ENCODE measurements at places on chromosomes 7 and 10. TPM values are rescaled to one million over a fixed set of nuclear protein-coding genes. Genes with fewer than 3 reads are reported as not detected.
A peak's percentile ranks its signal among the peaks of the same experiment; 100 is the strongest.

DNA sequence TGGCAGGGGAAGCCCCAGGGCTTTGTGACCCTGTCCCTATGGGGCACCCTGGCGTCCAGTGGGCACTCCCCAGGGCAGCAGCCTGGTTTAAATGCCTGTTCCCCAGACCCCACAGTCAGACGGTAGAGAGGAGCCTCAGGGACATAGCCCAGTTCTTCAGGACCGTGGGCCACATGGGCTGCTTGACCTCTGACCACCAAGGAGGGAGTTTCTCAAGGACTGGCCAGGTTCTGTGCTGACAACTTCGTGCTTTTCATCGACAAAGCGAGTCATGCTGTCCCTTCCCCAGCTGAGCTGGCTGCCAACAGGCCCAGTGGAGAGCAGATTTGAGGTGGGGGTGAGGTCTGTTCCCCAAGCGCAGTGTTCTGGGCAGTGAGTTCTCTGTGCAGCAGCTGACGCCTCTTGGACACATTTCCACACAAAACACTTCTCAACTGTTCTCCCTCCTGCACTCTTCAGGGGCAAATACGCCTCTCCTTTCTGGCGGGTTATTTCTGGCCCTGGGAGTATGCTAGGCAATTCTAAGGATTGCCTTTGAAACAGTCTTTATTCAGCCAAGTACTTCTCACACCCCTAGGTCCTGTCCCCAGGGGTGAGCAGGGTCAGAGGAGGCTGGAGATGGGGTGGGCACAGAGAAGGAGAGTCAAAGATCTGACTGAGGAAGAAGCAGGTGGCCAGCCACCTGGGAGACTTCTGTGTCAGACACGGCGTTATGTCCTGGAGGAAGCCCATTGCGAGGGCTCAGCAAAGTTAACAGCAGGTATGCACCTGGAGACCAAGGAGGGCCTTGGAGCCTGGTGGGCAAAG, 57.3 kb upstream of the CAMK2B start:
- DNase-seq, result peak; percentile 44

DNA sequence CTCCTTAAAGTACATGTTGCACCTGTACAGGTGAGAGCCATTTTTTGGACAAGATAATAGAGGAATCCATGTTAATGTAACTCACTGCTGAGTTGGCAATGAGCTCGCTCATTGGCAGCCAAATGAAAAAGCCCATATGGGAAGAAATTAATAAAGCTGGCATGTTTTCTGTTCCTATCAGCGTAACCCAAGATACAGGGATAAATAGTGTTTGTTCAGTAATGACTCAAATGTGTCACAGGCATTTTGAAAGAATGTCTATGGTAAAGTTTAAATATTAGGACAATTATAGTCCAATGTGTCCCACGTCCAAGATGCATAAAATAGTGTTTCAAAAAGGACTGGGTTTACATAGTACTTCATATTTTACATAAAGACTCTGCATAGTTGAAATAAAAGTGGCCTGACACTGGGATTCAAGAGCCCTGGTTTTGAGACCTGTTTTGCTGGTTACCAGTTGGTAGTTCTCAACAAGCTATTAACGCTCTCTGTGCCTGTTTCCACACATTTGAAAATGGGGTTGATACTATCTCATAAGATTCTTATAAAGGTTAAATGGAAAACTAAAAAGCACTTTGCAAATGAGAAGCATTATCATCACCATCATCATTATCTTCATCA, 49.1 kb downstream of the MTURN start:
- no peak for DNase-seq

- DNase-seq, result no peak
These were observed 69.8 kb upstream of the GSDME start for GRCh38 chr7:24827027-24827426.

The COBL gene
- polyA plus RNA-seq, result 79.3 TPM

The CNPY1 gene
- polyA plus RNA-seq, result not detected
